Fibroblast of mammary gland (primary cell): ENCODE measurements at places on chromosomes 2 and 18.

- DNase-seq, result peak; percentile 78
These were observed 32.2 kb downstream of the TMEFF2 start for GRCh38 chr2:192162392-192163042.

DNA sequence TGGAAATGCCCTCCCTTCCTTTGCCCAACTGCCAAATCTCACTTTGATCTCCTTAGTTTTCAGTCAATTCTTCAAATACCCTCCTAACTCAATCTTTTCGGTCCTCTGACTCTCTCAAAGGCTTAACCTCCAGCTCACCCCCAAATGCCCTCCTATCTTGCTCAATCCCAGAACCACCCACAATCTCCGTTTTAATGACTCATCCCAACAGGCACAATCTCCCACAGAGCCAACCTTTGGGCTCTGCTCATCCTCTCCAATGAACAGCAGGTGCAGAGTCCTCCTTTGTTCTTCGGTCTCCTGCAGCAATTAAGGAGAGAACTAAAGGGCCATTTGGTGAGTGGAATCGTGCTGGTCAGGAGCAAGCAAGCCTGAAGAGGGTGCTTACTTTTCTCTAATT lies 366.1 kb upstream of the CRIM1 start:
- DNase-seq, result no peak

DNA sequence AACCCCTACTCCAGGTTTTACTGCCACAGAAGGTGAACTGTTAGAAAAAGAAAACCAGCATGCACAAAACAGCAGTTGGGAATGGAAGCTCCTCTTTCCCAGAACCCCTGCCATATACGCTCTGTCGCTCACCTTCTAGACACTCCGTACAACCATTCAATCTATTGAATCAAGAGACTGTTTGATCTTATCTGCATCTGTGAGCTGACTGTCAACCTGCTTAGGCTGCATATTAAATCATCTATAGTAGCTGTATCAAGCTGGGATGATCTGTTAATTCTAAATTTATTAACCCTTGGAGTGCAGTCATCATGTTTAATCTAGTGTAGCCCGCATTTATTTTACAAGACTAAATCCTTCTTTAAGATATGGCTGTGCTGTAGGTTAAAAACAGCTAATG lies 13.6 kb upstream of the BCL11A start:
- DNase-seq, result no peak

- peak; percentile 79 for DNase-seq
These were observed 2.0 kb downstream of the MAP3K20 start for GRCh38 chr2:173077506-173078177.

GRCh38 chr18:36601316-36601715 lies 227.5 kb downstream of the TPGS2 start:
- no peak for DNase-seq

GRCh38 chr2:26767894-26768487 lies 3.9 kb downstream of the SLC35F6 start:
- DNase-seq, result no peak

DNA sequence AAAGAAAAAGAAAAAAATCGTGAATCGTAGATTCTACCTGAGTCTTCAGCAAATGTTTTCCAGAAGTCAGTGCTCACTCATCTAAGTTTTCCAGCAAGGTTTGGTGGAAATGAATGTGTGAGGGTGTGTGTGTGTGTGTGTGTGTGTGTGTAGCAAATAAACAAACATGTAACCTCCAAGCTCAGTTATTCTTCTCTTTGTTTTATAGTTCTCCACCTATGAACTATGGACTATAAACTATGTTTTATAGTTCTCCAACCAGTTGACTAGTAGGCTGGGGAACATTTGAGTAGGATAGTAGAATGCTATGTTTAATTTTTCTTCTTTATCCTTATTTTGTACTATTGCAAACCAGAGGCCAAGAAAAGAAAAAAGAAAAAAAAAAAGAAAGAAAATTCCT lies 44.6 kb upstream of the SERPINE2 start:
- DNase-seq, result no peak

DNA sequence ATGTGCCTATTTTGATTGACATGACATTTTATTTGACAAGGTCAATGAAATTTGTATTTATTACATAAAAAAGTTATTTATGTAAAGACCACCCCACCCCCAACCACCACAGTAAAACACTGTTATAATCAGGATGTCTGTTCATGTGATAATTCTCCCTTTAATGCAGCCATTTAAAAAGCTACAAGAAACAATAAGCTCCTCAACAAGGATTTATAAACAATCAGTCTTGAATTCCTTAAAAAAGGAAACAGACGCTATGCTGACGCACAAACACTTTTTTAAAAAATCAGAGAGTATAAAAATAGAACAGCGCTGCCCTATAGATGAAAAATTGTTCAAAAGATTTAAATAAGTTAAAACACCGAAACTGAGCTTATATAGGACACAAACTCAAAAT lies 102.2 kb downstream of the SOS1 start:
- no peak for DNase-seq

GRCh38 chr2:138180692-138181386 lies 216.6 kb downstream of the HNMT start:
- peak; percentile 7 for DNase-seq

GRCh38 chr2:223860809-223861738 lies 23.7 kb upstream of the AP1S3 start:
- DNase-seq, result peak; percentile 48
